G401 (cell line): ENCODE measurements at places on chromosomes 7 and 10. TPM values are rescaled to one million over a fixed set of nuclear protein-coding genes. Genes with fewer than 3 reads are reported as not detected.
A peak's percentile ranks its signal among the peaks of the same experiment; 100 is the strongest.

The MACC1 gene
- not detected in 2 replicates for total RNA-seq

The AKR1C4 gene
- total RNA-seq: not detected in 2 replicates

The SCD gene
- 464 and 607 TPM in 2 replicates for total RNA-seq

The SH2B2 gene
- total RNA-seq: 31.6 and 43.6 TPM in 2 replicates

DNA sequence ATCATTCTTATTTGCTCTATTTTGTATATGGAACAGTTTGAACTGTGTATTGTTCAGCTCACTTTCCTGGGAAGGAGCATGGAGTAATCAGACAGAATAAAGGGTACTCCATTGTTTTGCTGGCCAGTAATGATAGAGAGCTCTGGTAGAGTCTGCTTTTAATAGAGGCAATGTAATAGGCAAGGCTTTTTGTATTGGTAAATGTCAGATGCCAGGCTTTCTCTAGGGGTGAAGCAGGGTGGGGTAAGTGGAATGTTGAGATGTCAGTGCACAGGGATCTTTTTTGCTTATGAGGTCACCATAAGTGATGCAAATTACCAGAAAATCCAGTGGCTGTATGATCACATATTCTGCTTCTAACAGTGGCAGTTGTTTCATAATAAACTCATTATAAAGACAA, 1088.3 kb upstream of the SORCS1 start:
- no peak for DNase-seq

- no peak for DNase-seq
Measured at GRCh38 chr7:69374044-69374425, 224.2 kb upstream of the AUTS2 start.

DNA sequence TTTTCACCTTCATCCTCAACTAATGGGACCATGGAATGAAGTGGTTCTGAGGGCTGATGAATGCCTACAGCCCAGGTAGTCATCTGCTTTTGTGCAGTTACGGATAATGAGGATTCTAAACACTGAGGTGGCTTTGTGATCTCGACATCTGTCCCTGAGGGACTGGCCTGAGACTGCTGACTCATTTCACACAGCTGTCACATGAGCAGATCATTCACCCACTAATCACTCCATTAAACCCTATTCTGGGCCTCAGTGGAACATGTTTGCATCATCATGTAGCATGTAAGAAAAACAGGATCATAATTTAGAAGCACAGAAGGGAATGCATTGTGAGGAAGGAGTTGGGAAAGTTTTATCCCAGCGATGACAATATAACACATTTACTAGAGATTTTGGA, 79.4 kb upstream of the FEZF1 start:
- no peak for DNase-seq

GRCh38 chr7:45596665-45597095, 22.5 kb downstream of the ADCY1 start:
- DNase-seq: no peak

- no peak for DNase-seq
Measured at GRCh38 chr10:130421909-130422308, 285.7 kb downstream of the GLRX3 start.

GRCh38 chr10:2949221-2949947, 118.0 kb upstream of the PFKP start:
- DNase-seq: no peak

GRCh38 chr10:71158251-71158650, 54.1 kb upstream of the UNC5B start:
- DNase-seq: peak; percentile 65

DNA sequence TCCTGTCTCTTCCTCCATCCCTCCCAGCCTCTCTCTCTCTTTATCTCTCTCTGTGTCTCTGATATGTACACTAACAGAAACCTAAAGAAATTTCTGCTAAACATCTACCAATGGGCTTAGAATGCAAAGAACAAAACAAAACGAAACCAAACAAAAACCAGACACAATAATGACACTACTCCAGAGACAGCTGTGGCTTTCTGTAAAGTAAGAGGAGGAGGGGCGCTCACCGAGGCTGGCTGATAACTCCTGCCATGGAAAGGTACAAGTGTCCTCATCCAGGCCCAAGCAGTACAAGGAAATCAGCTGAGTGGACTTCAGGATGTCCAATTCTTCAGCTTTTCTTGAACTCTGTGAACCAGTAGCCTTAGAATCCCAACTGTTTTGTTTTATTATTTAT, 70.4 kb upstream of the FZD8 start:
- no peak for DNase-seq

DNA sequence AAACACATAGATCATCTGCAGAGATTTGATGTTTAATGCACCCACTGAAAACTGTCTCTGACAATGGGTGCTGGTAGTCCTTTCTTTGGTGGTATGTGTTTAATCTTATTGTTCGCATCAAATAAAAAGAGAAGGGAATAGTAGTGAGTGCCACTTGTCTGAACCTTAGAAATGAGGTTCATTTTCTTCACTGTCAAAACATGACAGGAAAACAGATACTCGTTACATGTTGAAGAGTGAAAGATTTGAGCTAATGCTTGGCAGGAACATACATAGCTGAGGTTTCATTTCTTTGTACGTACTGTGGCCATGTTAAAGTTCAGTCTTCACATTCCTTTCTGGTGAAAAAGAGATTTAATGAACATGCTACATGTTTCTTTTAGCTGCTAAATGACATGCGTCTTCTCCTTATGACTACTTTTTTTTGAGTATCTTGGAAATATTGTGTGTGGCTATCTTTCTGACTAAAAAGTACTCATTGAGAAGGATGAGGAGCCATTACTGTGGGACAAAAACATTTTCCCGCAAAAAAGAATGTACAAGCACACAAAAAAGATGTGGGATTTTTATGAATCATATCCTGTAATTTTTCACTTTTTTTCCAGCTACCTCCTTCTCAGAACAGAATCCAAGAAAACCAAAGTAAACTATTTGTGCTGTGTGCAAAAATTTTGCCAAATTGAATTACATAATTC, 108.0 kb downstream of the TWIST1 start:
- DNase-seq: no peak

DNA sequence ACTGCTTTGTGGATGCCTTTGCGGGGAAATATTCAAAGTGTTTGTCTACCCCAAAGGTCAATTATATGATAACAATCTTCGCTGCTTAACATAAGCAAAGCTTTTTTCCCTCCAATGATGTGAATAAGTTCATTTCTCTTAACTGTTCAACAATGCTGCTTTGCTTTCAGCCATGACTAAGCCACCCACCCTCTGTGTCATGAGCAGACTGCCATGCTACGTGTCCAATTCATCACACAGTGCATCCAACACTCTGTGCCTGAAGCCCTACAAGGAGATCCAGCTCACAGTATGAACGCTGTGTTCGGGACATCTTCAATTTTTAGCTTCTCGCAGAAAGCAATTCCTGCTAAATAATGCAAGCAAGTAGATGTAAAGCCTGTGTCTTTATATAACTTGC, 5.7 kb upstream of the TAS2R40 start:
- no peak for DNase-seq

DNA sequence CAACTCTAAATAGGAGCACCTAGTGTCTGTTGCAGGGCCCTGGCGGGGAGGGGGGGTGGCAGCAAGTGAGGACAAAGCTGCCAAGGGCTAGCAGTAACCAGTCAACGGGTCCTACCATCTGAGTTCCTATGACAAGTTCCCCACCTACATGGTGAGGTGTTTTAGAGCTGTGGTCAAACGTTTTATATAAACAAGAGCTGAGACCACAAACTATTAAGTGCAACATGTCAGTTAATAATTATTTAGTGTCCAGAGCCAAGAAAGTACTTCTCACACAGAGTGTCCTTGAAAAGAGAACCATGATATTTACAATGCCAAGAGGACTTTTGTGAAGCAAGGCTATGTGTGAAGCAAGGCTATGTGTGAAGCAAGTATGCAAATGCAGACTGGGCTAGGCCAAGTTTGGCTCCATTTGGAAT, 434.7 kb downstream of the TNS3 start:
- DNase-seq: no peak

- no peak for DNase-seq
Measured at GRCh38 chr10:30374353-30374752, 25.3 kb upstream of the MTPAP start.

GRCh38 chr7:44629829-44630522, 23.5 kb downstream of the OGDH start:
- no peak for DNase-seq

DNA sequence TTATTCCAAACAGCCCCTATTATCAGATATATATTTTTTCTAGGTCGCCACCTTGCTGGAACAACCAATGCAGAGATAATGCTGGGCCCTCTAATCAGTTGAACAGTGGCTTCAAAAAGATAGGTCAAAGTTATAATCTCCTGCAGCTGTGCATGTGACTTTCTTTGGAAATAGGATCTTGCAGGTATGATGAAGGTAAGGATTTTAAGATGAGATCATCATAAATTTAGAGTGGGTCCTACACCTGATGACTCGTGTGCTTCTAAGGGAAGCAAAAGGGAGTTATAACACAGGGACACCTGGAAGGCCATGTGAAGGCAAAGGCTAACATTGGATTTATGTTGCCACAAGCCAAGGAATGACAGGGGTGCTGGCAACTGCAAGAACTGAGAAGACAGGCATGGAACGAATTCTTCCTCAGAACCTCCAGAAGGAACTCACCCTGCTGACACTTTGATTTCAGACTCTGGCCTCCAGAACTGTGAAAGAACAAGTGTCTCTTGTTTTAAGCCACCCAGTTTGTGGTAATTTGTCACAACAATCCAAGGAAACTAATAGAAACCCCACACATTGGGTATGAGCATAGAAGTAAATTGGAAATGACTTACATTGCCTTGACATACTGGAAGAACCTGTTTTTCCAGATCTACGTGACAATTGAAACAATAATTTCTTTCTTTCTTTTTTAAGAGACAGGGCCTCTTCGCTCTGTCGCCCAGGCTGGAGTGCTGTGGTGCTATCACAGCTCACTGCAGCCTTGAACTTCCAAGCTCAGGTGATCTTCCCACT, 34.4 kb downstream of the CCDC71L start:
- DNase-seq: no peak

DNA sequence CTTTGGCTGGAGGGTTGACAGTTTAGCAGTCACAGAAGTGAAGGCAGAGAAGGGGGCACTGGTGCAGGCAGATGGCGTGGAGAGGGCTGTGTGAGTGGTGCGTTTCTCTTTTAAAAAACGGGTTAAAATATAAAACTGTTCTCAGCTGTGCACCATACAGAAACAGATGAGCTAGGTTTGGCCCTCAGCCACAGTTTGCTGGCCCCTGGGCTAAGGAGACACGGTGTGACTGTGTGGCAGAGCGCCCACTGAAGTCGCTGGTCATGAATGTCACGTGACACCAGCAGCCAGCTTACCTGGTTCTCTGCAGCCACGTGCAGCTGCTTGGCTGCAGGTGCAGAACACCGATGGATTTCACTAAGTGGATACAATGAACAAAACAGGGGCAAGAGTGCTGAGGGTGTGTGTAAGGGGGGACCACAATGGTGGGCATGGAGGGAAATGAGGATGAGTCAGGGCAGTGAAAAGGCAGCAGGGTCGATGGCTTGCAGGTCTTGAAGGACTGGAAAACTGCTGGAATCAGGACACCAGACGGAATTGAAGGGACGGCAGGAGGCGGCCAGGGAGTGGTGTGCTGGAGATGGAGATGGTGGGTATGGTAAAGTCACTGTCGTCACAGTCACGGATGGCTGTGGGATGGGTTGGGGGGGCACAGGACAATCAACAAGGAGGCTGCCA, 7.4 kb downstream of the ZNF746 start:
- no peak for DNase-seq

DNA sequence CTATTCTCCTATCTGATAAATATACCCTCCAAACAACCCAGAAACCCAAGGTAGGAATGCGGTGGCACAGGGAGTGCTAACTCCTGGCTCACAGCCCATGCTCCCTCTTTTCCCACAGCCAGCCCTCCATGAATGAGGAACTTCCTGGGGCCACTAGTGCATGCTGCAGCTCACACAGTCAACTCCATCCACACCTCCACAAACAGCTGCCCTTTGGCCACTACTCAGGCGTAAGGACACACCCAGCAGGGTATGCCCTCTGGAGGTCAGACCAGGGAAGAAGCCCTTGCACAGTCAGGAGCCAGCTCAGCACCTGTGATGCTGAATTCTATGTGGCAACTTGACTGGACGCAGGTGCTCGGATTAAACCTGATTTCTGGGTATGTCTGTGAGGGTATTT, 85.2 kb upstream of the PIK3CG start:
- DNase-seq: peak; percentile 24

DNA sequence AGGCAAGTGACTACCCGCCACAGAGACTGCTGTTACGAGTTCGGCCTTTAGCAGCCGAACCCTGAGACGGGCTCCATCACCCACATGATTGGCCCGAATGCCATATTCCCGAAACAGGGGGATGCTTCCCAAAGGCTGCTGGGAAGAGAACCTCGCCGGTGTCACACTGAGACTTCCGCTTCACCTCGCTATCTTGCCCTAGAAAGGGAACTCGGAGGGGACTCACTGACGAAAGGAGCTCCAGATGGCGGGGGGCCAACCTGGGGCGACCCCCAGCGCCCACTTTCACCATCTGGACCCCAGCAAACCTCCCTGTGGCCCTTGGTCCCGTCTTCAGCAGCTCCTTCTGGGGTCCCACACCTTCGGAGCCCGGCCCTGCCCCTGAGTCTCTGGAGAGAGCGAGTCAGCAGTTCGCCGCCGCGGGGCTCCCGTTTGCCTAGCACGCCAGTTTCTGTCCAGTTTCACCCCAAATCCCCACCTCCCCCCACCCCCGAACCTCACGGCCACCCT, 529 bp downstream of the HPS1 start:
- peak; percentile 71 for DNase-seq

DNA sequence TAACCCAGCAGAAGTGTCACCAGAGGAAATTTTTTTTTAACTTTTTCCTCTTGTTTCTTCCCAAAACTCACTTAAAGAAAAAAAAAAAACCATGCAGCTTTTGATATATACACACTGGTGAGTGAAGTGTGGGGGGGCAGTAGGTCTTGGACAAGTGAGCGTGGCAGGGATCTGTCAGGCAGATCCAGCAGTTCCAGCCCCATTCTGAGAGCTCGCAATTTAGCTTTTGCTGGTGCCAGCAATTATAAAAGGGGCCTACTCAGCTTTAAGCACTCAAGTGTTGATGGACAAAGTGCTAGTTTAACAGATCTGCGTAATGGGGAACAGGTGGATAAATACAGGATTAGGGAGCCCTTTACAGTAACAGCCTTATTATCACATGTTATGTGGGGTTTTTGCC, 619.2 kb upstream of the GALNT17 start:
- DNase-seq: no peak

- DNase-seq: no peak
Measured at GRCh38 chr10:43863859-43864591, 215.3 kb upstream of the ZNF32 start.

GRCh38 chr10:125060826-125061556, 99.4 kb downstream of the CTBP2 start:
- peak; percentile 85 for DNase-seq

DNA sequence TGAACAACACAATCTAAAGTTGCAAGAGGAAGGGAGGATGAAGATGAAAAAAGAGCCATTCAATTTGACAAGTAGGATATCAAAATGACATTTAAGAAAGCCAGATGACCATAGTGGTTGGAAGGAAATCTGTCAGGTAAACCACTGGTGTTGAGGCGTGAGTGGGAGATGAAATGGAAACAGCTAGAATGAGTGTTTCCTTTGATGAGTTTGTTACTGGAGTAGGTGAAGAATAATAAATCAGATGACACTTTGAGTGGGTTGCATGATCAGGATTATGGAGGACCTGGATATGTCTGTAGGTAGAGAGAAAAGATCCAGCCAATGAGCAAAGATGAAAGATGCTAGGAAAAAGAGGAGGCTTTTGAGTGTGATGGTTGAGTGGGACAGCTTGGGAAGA, 33.1 kb downstream of the AKR1B1 start:
- no peak for DNase-seq
